Retinal pigment epithelial cell (primary cell): ENCODE measurements at places on chromosomes 13 and 19.
A peak's percentile ranks its signal among the peaks of the same experiment; 100 is the strongest.

GRCh38 chr19:42165146-42165545 lies 32.9 kb upstream of the POU2F2 start:
- no peak for DNase-seq

DNA sequence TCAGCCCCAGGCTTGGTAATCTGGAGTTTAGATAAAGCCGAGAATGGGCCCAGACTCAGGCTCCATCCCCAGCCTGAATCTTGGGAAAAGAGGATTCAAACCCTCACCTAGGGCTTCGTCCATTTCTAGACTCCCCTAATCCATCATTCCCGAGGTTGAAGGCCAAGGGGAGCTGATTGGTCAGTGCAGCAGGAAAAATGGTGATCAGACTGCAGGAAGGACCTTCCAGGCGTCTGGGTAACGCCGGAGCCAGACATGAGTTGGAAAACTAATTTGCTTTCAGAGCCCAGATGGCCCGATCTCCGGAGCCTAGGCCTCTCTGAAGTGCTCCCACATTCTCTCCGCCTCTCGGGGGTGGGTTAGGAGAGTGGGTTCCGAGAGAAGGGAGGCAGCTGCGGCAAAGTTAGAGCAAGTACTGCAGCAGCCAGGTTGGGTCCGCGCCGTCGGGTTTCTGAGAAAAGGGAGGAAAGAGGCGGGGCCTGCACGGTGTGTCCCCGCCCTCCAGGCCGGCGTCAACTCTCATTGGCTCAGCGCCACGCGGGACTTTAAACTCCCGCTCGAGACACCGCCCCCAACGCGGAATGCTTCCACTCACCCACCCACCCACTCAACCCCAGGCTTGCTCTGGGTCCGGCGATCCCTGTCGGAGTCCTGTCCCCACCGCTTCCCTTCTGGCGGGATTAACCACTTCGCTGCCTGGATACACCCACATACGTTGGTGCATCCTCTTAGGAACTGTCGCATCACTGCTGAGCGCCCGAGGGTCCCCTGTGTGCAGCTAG lies 788 bp upstream of the RTBDN start:
- no peak for DNase-seq

GRCh38 chr19:21569494-21569865 lies 64.1 kb downstream of the ZNF429 start:
- DNase-seq: peak; percentile 46

DNA sequence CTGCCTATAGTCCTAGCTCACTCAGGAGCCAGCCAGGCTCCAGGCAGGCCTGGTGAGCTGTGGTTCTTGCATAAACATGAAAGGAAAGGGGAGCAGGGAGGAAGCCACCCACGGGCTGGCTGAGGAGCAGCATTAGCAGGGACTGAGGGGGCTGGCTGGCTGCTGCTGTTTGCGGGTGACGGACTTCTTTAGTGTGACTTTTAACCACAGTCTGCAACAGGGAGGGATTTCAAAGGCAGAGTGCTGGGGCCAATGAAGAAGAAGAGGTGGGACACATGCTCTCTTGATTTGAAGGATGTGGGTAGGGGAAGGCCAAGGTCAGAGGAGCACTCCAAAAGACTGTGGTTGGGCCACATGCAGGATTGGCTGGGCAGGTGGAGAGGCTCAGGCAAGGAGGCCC lies 223.0 kb downstream of the DNAJC15 start:
- no peak for DNase-seq

DNA sequence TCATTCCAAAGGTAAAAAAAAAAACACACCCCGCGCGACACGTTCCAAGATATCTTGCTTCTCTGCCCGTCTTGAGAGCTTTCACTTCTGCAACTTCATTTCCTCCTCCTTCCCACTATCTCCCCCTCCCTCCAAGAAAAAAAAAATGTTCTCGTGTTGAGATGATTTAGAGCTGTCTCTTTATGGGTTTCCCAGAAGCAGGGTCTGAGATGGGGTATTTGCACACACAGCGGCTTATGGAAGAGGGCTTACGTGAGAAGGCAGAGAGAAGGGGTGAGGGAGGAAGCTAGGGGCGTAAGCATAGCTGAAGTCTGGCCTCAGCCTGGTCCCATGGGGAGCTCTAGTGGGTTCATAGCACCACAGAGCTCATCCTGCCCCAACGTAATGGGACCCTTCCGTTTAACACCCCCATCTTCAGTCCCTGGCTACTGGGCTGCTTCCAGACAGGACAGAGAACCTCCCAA lies 31.3 kb upstream of the USE1 start:
- DNase-seq: no peak

- no peak for DNase-seq
These were observed 107.2 kb downstream of the FNDC3A start for GRCh38 chr13:49082653-49083536.

GRCh38 chr13:24085662-24086061 lies 74.9 kb upstream of the SPATA13 start:
- no peak for DNase-seq
